A172 (cell line): ENCODE measurements at places on chromosomes 5 and 9. TPM values are rescaled to one million over a fixed set of nuclear protein-coding genes. Genes with fewer than 3 reads are reported as not detected.

Gene MYMK
- total RNA-seq = not detected in 2 replicates

DNA sequence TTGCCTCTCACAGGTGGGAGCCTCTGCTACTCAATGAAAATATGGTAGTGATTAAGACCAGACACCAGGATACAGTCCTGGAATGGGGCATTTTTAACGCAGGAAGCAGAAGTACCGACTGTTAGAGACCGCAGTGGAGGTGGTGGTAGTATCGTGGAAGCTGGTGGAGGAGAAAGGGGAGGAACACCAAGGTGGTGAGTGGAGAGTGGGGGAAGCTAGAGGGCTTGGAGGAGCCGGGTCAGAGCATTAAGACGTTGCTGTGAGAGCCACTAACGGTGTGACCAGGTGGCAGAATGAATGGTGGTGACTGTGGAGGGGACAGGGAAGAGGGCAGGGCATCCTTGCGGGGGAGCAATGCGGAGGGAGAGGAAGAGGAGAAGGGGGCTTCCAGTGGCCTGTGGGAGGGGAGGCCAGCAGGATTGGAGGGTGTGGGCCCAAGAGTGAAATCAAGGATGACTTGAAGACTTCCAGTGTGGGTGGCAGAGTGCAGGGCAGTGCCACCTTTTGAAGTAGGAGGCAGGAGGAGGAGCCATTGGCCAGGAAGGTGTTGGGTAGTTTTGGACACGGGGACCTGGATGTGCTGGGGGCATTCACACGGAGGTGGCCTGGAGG lies 1.6 kb upstream of the UBAC1 start:
- no peak for DNase-seq

- peak; percentile 61 for DNase-seq
Measured at GRCh38 chr5:140182075-140182711, 7.2 kb downstream of the CYSTM1 start.

DNA sequence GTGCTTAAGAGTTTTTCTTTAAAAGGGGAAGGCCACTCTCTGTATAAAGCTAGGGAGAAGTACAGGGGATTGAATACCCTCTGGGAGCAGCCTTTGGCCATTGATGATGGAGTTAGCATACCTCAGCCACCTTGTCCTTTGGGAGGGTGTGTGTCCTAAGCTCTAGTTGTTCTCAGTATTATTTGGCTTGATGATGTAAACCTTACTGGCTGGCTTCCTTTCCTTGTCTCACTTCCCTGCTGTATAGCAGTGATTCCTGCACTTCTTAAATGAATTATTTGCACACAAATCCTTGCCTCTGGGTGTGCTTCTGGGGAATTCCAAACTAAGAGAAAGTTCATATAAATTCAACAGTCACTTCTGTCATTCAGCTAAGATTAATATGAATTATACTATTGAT lies 234.9 kb upstream of the RIOK2 start:
- DNase-seq = no peak

DNA sequence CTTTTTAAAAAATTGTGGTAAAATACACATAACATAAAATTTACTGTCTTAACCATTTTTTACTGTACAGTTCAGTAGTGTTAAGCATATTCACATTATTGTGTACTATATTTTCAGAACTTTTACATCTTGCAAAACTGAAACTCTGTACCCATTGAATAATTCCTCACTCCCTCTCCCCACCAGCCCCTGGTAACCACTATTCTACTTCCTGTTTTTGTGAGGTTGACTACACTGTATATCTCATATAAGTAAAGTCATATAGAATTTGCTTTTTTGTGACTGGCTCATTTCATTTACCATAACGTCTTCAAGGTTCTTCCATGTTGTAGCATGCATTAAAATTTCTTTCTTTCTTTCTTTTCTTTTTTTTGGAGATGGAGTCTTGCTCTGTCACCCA lies 87.0 kb downstream of the LNPEP start:
- no peak for DNase-seq

DNA sequence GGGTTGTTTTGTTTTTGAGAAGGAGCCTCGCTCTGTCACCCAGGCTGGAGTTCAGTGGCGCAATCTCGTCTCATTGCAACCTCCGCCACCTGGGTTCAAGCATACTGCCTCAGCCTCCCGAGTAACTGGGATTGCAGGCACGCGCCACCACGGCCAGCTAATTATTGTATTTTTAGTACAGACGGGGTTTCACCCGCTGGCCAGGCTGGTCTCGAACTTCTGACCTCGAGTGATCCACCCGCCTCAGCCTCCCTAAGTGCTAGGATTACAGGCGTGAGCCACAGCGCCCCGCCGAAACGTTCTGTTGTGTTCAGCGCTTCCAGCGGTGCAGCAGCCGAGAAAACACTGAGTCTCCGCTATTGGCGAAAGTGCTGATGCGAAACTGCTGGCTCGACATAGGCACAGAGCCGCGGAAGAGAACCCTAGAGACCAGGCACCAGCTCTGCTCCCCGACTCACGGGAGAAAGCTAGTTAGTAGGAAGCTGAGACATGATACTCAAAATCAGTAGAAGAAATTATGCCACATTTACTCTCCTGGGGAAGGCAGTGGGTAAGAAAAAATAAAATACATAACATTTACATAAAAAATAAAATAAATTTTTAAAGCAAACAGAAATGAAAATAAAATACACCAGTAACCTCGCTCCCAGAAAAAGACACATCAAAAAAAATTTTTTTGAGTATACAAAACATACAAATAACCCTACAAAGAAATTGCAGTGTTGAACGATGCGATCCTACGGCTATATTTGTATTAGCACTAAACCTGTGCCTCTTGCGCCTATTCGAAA lies 31.6 kb downstream of the ANXA2R start:
- DNase-seq = peak; percentile 86

DNA sequence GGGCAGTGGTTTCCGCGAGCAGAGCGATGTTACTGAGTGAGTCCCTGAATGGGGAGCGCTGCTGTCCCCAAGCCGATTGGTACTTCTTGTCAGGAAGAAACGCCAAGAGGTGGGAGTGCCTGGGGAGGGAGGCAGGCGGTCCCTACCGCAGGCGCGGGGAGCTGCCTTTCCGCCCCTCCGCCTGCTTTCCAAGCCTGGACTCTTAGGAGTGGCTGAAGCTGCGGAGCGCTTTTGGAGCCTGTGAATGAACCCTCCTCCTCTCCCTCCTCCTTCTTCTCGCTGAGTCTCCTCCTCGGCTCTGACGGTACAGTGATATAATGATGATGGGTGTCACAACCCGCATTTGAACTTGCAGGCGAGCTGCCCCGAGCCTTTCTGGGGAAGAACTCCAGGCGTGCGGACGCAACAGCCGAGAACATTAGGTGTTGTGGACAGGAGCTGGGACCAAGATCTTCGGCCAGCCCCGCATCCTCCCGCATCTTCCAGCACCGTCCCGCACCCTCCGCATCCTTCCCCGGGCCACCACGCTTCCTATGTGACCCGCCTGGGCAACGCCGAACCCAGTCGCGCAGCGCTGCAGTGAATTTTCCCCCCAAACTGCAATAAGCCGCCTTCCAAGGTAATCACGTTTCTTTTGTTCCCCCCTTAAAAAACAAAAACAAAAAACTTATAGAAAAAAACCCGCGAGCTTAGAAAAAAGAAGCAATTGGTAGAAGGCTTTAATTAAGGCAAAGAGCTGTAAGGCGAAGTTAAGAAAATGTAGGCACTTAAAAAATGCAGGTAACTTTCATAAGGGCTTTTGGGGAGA lies at the start of gene VCAN:
TSS of gene VCAN (plus strand) at position 340 of the 808 bp plus-strand sequence. CDS start 11,775 bp downstream, outside the sequence.
- DNase-seq = peak; percentile 50

Gene SLCO6A1
- not detected in 2 replicates for total RNA-seq

DNA sequence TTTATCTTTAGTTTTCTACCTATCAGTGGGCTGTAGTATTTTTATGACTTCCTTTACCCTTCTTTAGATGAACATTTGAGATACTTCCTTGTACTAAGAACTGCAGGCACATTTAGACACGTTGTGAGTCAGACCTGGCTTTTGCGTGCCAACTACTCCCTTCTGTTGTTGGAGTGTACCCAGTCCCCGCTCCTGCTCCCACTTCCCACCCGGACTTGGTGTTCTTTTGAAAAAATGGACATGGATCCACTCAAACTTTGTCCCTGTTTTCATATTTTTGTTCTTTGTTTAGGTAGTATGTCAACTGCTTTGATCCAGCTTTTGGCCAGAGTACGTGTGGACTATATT lies 60.7 kb downstream of the PARP8 start:
- no peak for DNase-seq

DNA sequence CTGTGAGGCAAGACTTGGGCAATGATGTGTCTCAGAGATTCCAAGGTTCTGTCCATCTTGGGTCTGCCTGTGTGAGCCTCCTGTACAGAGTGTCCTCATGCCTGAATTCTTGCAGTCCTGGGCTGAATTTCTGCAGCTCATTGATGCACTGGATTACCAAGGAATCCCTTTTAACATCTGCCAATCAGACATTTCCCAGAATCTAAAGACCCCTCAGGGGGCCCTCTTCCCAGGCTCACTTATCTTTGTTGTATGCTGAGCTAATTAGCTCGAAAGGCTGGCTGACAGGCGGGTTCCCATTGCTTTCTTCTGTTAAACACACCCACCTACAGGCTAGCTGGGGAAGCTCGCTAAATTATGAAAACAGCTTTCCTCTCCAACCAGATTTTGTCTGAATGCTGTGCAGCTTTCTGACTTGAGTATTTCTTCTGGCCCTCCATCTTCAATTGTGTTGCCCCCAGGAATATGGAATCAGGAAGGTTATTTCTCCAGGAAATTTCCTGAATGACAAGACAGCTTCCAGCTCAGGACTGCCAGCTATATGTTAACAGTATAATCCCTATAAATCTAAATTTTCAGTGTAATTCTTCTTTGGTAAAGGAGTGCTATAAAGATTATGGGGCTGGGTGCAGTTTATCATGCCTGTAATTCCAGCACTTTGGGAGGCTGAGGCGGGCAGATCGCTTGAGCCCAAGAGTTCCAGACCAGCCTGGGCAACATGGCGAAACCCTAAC lies at the start of gene LIX1:
TSS of gene LIX1 (minus strand) at position 91 of the 734 bp plus-strand sequence. CDS start at position 56, 35 bp downstream.
- DNase-seq = peak; percentile 41

Gene PIP5K1B
- not detected in 2 replicates for total RNA-seq

Gene MEIKIN
- not detected in 2 replicates for total RNA-seq

GRCh38 chr5:173314166-173314952 lies 13.9 kb downstream of the STC2 start:
- DNase-seq = no peak

Gene MYO10
- total RNA-seq = 5.2 and 9.4 TPM in 2 replicates

- no peak for DNase-seq
Measured at GRCh38 chr9:84024041-84024575, 43.5 kb downstream of the RMI1 start.

GRCh38 chr5:1895739-1896420 lies 13.2 kb upstream of the IRX4 start:
- DNase-seq = no peak

Gene TPD52L3
- total RNA-seq = not detected in 2 replicates

Gene PCDHB9
- total RNA-seq = 11.1 and 11.2 TPM in 2 replicates

Gene DDX4
- total RNA-seq = not detected in 2 replicates

DNA sequence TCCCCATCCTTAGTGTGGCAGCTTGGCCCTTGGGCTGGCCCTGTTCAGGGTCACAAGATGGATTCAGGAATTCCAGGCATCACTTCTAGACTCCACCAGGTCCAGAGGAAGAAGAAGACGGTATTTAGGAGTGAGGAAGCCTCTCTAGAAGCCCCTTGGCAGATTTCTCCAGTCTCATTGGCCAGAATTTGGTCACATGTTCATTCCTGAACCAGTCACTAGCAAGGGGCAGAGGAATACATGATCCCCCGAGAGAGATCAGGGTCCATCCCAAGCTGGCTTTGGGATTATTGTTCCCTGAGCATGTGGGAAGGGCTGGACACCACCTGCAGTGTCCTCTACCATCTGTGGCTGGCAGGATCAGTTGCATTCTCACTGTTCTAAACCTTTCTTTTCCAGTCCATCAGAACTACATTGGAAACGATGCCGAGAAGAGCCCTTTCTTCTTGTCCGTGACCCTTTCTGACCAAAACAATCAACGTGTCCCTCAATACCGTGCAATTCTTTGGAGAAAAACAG lies 48.5 kb downstream of the GARNL3 start:
- DNase-seq = no peak

DNA sequence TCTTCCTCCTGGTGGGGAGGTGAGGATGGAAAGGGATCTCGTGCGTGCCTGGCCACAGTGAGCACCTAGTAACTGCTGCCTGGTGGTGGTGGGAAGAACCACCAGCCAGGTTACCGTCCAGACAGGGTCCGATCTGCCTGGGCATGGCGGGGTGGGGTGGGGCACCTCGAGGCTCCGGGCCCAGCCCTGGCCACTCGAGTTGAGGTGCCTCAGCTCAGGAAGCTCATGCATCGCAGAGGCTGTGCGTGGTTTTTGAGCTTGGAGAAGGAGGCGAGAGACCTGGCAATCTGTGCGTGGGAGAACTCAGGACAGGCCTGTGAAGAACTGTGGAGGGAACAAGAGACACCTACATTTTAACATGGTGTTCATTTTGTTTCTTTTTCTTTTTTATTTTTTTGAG lies 31.0 kb upstream of the FIBCD1 start:
- no peak for DNase-seq

GRCh38 chr9:133255371-133256135 lies 19.4 kb downstream of the ABO start:
- no peak for DNase-seq

DNA sequence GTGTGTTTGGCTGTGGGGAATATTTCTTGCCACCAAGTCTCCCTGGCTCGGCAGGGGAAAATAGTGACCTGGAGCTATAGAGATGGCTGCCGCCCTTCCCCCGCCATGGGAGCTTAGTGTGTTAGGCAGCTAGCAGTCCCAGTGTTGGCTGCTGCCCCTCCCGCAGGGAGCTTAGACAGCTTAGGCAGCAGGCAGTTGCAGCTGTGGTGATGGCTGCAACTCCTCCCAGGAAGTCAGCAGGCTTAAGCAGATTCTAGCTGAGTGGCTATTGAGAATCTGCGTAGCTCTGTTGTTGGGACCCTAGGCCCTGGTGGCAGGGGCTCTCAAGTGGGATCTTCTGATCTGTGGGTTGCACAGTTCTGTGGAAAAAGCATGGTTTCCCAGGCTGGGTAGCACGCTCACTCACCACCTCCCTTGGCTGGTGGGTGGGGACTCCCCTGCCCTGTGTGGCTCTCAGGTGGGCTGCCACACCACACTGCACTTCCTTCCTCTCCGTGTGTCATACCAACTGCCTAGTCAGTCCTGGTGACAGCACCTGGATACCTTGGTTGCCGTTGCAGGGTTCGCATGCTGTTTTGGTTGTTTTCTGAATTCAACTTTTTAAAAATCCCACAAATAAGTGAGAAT lies 9.3 kb downstream of the OR1N2 start:
- no peak for DNase-seq
